Muscle of arm (tissue), 14 donors: ENCODE measurements at places on chromosomes 12 and 14. TPM values are rescaled to one million over a fixed set of nuclear protein-coding genes. Genes with fewer than 3 reads are reported as not detected.

DNA sequence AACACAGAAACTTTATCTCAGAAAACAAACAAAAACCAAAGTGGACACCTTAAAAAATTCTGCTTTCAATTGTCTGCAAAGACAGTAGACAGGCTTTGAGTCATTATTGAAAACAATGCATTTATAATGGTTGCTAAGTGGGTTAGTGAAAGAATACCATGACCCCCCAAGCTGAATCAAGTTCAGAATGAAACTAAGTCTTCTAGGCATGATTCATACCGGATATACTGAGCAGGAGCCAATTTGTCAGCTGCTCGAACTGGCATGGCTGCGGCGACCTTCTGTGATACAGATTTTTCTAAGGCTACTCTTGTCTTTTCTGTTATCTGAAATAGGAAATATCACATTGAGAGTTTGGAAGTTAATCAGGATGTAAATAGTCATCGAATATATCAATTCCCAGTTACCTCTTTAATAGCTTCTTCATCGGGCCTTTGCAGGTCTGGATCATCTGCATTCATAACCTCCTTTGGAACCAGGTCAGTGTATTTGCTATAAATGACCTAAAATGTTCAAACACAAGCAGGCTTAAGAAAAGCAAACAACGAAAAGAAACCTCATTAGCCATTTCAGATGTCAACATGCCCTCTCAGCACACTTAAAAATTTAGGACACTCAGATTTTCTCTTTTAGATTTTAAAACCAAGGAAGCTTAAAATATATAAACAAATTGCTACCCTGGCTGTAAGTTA is 22.3 kb downstream of the SNW1 start:
- DNase-seq = no peak

DNA sequence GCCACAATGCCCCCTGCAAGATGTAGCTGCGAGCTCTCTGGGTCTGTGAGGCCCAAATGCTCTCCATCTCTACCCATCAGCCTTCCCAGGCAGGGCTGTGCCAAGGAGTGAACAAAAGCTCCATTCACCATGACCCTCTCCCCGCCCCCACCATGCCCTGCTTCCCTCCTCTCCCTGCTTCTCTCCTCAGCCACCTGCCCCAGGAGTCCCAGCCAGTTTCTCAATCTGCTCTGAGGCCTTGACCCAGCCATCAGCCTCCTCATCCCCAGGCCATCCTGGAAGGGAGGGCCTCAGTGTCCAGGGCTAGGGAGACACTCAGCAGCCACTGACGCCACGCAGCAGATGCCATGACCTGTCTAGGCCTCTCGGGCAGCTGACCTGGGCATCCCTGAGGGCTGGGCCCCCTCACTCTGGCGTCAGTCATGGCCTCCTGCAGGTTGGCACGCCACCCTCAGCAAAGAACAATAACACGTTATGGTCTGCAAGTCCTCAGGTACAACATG is 8.5 kb upstream of the KRT5 start:
- DNase-seq = no peak

DNA sequence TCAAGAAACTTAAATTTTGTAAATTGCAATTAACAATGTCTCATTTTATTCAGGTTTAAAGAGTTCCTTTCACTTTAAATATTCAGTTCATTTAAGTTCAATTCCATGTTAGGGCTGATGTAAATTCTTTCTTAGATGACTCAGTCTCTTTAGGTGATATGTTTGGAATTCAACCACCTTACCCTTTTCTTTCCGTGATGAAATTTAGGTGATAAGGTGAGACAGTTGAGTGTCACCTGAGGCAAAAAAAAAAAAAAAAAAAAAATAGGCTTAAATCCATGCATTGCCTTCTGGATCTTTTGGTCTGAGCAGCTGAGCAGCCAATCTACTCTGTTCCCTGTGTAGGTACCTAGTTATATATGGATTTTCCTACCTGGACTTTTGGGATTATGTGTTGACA is 299.5 kb downstream of the DAD1 start:
- DNase-seq = no peak

DNA sequence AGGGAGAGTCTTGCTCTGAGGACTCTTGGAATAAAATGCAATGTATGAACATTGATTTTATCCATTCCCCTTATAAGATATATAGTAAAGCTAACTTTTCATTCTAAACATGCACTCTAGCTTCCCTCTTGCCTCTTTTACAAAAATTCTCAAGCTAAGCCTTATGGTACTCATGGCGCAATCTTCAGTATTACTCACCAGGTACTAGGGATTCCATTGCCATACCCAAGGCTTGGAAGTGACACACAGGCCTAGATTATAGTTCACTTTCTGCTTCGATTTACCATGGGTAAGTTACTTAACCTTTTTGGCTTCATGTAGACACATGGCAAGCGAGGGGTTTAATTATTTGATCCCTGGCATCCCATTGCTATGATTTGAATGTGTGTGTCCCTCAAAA is 331.5 kb downstream of the LRIG3 start:
- no peak for DNase-seq

- no peak for DNase-seq
These were observed 13.9 kb downstream of the MFAP5 start for GRCh38 chr12:8648576-8649205.

GRCh38 chr12:95262808-95263207 is 45.2 kb downstream of the VEZT start:
- DNase-seq = no peak

- no peak for DNase-seq
These were observed 135.7 kb downstream of the TMEM132C start for GRCh38 chr12:128402486-128403243.

GRCh38 chr12:102281231-102281630 is 83.6 kb upstream of the PMCH start:
- no peak for DNase-seq

GRCh38 chr14:24194186-24194872 is 912 bp downstream of the TM9SF1 start:
- DNase-seq = no peak

- no peak for DNase-seq
These were observed 10.7 kb upstream of the APOLD1 start for GRCh38 chr12:12774791-12775190.

The BCL2L14 gene
- 0.62 TPM for polyA plus RNA-seq

The HOXC9 gene
- 0.65 TPM for polyA plus RNA-seq

The KRT7 gene
- polyA plus RNA-seq = 0.69 TPM

The P2RX2 gene
- polyA plus RNA-seq = not detected

The TAS2R42 gene
- not detected for polyA plus RNA-seq

The MOK gene
- 8.3 TPM for polyA plus RNA-seq

The CCND2 gene
- polyA plus RNA-seq = 72.1 TPM

The TAS2R50 gene
- not detected for polyA plus RNA-seq
